ENCODE measurements at places on chromosomes 1 and 21. TPM values are rescaled to one million over a fixed set of nuclear protein-coding genes. Genes with fewer than 3 reads are reported as not detected.

The RSPH1 gene
- total RNA-seq = 0.99 TPM

The AMPD1 gene
- not detected for total RNA-seq

The AMY1B gene
- not detected for total RNA-seq

The CSMD2 gene
- 0.22 TPM for total RNA-seq
